ENCODE measurements at places on chromosomes 4 and X.

DNA sequence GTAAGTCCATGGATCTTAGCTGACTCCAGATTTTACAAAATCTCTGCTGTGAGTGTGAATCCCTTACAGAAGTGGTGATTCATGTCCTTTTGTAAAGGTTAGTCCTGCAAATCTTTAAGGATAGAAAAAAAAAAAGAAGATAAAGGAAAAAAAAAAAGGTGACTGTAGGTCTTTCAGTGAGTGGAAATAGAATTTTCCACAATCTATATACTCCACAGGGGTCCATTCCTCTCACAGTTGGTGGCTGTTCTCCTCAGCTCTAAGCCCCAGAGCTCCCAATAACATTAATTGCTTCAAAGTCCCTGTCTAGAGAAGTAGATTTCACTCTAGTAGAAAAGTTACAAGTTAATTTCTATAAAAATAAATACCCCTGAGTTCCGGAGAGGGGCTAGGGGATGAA, 189.1 kb downstream of the NDST4 start:
- DNase-seq, result no peak

GRCh38 chrX:153064061-153064460, 7.8 kb downstream of the PNMA3 start:
- no peak for DNase-seq

GRCh38 chrX:101210630-101211029, 9.0 kb upstream of the DRP2 start:
- peak; percentile 38 for DNase-seq

DNA sequence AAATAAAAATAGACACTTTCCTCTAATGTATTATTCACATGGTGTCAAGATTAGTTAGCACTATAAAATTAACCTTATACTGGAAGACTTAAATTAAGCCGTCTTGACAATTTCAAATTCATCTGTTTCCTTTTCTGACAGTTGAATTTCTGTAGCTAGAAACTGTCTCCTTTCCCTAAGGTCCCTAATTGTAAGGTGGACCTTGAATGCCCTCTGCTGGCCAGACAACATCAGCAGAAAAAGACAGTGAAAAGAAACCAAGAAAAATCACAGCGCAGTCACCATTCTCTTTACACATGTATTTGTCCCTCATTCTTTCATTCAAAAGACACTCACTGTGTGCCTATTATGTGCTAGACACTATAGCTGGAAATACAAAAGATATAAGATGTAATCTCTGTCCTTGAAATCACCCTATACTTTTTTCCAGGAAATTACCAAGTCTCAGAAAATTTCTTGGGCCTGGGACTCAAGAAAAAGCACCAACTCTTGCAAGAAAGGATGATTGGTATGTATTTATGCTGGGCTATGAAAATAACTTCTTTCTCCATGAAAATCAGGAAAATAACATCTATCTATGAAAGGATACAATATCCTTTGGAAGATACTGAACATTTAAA, 32.7 kb upstream of the AMBN start:
- DNase-seq, result peak; percentile 8

- DNase-seq, result no peak
Observed at GRCh38 chrX:2177541-2177940, 323.2 kb downstream of the DHRSX start.

DNA sequence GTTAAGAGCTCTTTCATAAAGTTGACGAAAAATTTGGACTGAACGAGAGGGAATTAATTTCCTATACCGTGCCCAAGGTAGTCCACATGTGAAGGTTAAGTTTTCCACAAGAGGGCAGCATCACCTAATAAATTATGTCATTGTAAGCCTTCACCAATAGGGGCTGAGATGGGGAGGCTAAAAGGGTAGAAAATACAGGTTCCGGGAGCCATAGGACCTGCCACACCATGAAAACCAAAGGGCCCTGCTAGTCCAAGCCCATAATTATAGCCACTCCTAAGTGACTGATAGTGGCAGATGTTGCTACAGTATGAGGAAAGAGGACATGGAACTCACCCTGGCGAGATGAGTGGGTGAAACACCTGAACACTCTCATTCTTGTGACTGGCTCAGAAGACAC, 122.2 kb downstream of the SHROOM4 start:
- peak; percentile 7 for DNase-seq

- no peak for DNase-seq
Observed at GRCh38 chr4:152937336-152938236, 1.5 kb downstream of the FHDC1 start.

DNA sequence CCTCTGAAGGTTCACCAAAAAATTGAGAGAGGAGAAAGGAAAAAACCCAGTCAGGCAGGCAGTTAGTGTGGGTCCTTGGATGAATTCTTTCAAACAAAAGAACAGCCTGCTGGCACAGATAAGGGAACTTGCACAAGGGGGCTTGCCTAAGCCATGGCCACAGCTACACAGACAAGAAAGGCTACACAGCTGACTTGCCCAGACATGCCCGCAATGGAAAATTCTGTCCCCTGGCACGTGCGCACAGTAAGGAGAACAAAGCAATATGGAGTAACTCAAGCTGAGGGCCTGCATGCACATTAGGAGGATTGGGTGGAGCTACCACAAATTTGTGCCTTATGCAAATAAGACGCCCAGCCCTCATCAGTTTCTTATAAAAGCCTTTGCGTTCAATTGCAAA, 512.5 kb upstream of the HTR2C start:
- DNase-seq, result no peak

DNA sequence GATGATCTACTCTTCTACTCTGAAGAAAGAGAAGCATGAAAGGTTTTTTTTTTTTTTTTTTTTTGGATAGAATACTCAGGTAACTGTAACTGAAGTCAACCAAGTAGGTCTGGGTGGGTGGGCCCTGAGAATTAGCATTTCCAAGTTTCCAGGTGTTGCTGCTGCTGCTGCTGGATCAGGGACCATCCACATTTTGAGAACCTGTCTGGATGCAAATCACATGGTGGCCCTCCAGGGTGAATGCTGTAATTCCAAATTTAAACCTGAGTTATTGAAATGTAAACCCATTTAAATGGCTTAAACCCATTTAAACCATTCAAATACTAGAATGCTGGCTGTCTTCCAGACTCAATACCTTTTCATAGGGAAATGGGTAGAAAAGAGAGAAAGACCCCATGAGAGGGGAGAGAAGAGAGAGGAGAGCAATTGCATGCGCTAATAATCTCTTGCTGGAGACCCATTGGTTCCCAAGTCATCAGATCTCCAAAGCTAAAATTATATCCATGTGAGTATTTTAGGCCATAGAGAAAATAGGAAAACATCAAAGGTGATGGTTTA, 17.6 kb downstream of the SUPT20HL1 start:
- no peak for DNase-seq

- no peak for DNase-seq
Observed at GRCh38 chr4:144572660-144573059, 73.3 kb upstream of the HHIP start.

DNA sequence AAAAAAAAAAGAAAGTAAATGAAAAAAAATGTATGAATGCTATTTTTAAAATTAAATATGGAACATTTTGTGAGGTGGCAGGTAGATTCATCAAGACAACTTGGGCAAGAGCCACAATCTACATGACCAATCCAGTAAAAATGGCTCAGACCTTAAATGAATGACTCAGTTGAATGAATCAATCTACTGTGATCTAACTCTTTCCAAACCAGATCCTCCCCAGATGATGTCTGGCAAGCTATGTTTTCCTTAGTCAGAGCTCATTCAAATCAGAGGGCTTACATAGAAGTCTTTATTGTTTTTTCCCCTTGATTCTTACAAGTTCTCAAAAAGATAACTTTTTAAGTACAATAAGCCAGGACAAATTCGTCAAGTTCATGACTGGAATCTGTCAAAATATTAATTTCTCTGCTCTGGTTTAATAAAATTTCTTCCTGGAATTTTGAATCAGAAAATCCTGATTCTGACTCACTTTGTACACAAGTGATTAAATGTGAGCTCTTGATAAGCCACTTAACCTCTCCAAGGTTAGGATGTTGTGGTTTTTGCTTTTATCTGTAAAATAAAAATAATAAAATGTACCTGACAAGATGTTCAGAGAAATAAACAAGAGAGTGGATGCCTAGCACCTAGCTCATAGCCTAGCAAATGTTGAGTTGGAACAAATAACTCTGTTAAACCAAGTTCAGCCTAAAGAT, 105.6 kb upstream of the SMIM31 start:
- DNase-seq, result no peak

DNA sequence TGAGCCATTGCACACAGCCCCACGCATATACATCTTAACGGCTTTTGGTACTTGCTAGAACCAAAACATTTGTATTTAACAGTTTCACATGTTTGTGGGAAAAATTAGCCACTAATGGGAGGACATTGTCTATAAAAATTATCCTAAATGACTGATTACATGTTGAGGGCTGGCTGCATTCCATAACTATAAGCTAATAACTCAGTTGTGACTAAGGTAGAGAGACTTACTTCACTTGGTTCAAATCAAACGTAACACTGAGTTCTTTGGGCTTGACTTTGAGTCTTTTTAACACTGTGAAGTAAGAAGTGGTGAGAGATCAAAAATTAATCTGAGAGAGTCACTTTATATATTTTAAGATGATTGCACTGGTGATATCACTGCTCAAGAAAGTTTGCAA, 47.9 kb upstream of the PGRMC2 start:
- no peak for DNase-seq

GRCh38 chr4:8835521-8836365, 35.9 kb downstream of the HMX1 start:
- DNase-seq, result no peak

GRCh38 chr4:152103181-152103901, 342.5 kb upstream of the GATB start:
- DNase-seq, result no peak

- peak; percentile 52 for DNase-seq
Observed at GRCh38 chr4:138680989-138681604, 334.5 kb upstream of the NOCT start.

- no peak for DNase-seq
Observed at GRCh38 chr4:75653845-75654503, 19.2 kb downstream of the G3BP2 start.

DNA sequence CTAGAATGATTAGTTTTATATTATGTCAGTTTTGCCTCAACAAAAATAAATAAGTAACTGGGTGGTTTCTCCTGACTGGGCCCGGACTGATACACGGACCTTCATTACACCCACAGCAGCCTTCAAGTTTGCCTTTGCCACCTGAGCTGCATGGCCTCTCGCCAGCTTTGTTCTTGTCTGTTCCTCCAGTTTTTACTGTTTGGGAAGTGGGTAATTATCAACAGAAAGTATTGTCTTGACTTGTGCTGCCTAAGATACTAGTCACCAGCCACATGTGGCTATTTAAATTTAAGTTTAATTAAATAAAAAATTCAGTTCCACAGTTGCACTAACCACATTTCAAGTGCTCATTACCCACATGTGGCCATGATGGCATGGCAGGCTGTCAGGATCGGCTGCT, 74.7 kb upstream of the INTU start:
- DNase-seq, result no peak

DNA sequence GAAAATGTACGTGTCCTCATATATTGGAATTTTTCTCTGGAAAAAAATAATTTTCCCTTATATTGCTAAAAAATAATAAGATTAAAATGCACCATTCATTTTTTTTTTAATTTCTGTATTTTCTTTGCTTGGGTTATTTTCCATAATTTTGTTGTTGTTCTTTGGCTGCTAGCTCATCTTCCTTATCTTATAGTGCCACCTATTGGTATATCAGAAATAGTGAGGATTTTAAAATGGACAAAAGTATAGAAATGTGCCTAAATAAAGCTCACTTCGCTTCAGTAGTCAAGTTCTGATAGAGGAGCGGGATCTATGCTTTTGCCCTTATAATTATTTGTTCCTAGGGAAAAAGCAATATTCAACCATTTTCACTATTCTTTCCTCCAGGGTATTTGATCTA, 134.8 kb downstream of the NAP1L3 start:
- peak; percentile 21 for DNase-seq

GRCh38 chr4:123452616-123453015, 56.0 kb downstream of the SPRY1 start:
- peak; percentile 23 for DNase-seq

DNA sequence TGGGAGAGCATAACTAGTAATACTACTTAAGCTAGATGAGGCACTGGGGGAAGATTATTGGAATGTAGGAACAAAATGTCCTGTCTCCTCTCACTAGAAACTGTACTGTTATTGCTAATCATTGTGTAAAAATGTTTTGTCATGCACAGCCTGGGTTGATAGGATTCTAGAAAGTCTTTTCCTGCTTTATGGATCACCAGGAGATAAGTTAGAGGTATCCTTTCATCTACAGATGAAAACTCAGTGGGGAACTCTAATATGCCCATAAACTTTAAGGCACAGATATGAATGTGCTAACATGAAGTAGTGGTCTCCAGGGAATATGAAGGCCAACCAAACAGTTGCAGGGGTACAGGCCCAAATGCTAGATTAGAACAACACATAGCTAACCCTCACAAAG, 57.5 kb downstream of the SRPX start:
- no peak for DNase-seq

GRCh38 chr4:83618431-83618830, 82.5 kb downstream of the GPAT3 start:
- DNase-seq, result no peak

DNA sequence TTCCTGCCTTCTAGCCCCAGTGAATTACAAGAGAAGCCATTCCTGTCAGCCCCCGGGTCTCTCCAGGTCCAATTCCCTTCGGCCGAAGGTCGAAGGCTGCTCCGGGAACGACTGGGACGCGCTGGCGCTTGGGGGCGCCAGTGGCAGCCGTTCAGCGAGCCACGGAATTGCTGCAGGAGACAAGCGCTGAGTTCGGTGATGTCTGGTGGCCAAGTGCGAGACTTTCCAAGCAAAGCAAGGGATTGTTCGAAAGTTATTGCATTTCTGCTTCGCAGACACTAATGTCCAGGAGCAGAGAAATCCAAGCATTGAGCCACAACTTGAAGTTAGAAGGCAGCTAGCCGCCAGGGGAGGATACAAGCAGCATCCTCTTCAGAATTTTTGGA, 1.1 kb upstream of the DKK2 start:
- no peak for DNase-seq

- DNase-seq, result no peak
Observed at GRCh38 chr4:3516836-3517730, 15.1 kb downstream of the LRPAP1 start.

- no peak for DNase-seq
Observed at GRCh38 chr4:14856062-14856933, 146.0 kb upstream of the CPEB2 start.

GRCh38 chr4:112253382-112254000, 21.9 kb downstream of the AP1AR start:
- no peak for DNase-seq

- no peak for DNase-seq
Observed at GRCh38 chr4:176467001-176467400, 147.2 kb downstream of the SPCS3 start.

GRCh38 chr4:173485164-173485563, 44.9 kb downstream of the HAND2 start:
- no peak for DNase-seq

- no peak for DNase-seq
Observed at GRCh38 chrX:21799767-21800166, 39.6 kb upstream of the MBTPS2 start.

DNA sequence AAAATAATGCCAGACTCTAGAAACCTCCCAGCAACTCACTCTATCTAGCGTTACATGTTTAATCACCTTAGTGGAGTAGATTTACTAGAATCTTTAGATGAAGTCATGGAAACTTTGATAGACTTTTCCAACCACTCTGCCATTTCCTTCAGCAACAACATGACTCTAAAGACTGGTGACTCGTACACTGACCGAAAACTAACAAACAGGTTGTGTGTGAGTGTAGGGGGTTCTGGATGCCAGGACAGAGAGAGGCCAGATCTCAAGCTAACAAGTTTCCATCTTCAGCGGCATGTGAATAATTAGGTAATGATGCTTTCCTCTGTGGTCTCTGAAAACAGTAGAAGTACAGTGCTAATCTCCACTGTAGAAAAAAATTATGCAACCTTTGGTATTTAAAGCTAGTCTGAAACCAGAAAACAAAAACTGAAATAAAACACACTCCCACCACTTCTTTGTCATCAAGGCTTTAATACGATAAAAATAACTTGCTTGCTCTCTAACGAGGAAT, 286.4 kb downstream of the PRDM5 start:
- no peak for DNase-seq

All from NCI-H2171 treated with DMSO at 0.1 percent for 48 hours (cell line).